ENCODE measurements at places on chromosomes 6 and 20.

- DNase-seq = no peak
These were observed 195.3 kb downstream of the SLC24A3 start for GRCh38 chr20:19407736-19408135.

GRCh38 chr6:41605649-41606048 is 32.6 kb upstream of the MDFI start:
- no peak for DNase-seq

- DNase-seq = no peak
These were observed 44.1 kb upstream of the TSPYL1 start for GRCh38 chr6:116323863-116324262.

DNA sequence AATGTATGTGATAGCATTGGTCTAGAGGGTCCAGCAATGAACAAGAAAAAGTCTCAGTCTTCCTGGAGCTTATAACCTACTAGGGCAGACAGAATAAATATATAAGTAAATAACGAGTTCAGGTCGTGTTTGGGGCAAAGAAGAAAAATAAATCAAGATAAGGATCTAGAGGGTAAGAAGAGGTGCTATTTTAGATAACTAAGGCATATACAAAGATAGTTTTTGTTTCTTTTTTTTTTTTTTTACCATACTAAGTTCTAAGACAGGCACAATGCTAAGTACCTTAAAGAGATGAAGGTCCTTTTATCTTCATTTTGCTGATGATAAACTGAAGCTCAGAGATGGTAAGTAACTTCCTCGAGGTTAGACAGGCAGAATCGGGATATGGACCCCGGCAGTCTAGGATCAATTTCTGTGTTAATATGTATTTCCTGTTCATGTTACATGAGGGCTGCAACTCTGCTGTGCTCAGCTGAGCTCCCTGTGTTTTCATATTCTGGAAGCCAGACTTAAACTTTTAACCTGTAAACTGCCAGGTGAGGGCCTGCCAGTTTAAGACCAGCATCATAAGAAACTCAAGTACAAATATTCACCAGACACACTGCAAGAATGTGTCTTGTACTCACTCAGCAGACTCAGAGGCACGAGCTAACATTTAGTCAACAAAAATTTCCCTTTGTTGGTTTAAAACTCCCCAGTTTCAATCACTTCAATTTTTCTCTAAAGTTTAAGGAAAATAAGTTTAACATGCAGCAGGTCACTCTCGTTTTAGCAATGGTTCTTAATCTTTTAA is 23.3 kb downstream of the SESN1 start:
- no peak for DNase-seq

DNA sequence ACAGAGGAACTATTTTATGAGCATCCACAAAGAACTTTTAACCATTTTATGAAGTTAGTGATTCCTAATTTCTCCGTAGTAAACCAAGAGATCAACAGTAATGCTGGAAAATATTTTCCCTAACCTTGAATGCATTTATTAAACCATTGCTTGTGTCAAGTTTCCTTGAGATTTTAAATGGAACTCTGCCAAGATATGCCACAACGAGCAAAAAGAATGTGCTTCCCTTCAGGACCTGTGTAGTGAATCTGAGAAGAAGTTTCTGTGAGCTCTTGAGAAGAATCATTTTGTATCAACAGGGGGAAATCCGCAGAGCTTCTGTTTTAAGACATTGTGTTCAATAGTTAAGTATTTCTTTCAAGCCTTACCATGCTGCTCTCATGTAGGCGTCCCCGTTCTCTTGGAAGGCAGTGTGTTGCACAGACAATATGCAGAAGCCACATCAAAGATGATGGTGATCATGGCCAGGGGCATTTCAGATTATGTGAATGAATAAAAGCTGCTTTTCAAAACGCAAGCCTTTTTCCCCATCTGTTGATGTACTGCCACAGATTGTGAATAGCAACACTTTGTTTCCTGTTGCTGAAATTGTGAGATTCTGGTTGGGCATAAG is 439.8 kb downstream of the BMP2 start:
- DNase-seq = peak; percentile 15

DNA sequence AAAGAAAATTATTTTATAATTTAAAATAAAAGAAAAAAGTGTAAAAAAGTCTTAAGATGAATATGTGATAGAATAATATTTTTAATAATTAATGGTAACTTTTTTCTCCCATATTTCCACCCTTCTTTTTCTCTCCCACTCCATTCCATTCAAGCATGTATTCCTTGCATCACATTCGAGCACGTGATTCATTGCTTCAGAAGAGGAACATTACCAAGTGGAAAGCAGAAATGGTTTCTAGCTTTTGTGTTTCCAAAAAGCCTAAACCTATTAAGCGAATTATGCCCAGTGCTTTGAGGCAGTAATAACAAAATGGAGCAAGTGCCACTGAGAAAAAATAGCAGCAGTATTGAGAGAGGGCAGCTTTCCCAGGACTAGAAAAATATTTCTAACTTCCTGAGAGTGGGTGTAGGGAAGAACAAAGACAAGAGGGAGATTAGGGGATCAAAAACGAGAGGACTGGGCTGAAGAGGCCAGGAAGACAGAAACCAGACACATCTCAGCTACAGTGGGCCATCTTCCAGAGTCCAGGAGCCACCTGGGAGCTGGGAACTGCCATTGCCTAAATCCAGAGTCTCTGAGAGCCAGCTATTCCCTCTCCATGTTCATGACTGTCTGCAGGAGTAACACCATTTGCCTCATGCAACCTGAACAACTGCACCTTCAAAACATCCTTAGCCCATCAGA is 15.0 kb upstream of the AKIRIN2 start:
- no peak for DNase-seq

- no peak for DNase-seq
These were observed 24.9 kb downstream of the DPPA5 start for GRCh38 chr6:73329201-73329600.

GRCh38 chr6:54910921-54911320 is 64.3 kb downstream of the FAM83B start:
- DNase-seq = no peak

GRCh38 chr20:57409316-57409671 is 18.1 kb downstream of the RBM38 start:
- DNase-seq = no peak

DNA sequence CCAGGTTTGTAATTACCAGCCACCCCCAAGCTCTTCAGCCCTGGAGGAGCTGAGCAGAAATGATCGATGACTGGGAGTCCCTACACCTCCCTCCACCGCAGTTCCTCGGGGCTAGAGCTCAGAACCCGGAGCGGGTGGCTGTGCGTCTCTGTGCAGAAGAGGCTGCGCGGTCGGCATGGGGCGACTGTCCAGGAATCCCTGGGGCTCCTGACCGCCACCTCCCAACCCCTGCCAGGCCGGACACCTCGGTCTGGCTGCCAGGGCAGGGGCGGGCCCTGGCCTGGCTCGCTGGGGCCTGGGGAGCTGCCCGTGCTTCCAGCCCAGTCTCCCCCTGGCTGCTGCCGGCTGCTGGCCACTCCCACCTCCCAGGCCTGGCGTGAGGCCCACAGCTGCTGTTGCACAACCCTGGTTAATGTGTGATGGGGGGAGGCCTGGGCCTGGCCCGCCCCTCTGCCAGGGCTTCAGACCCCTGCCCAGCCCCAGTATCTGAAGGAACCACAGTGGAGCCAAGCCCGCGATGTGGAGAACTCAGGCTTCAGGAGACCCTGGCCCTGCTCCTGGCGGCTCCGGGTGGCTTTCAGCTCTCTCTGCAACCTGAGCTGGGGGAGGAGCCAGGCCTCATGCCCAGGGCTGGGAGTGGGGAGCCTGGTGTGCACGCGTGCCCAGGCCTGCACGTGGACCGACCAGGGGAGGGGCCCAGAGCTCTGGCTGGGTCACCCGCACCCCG is 1.2 kb downstream of the SLC2A4RG start:
- DNase-seq = peak; percentile 84

DNA sequence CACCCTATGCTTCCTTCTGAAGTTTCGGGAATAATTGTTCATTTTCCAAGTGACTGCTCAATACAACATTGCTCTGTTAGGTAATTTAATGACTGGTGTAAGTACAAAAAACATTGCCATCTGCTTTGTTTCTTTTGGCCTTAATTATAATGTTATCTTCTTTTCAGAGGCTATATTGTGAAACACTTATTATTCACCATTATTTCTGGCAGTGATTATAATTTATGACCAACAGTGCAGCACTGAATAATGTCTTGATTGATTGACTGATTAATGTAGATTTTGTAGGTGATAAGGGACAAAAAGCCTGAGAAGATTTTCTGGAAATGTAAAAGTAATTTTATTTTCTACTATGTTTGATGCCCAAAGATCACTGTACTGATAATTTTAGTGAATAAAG is 377.7 kb downstream of the PLCB1 start:
- peak; percentile 64 for DNase-seq

- DNase-seq = no peak
These were observed 95.6 kb downstream of the TOX2 start for GRCh38 chr20:44010162-44010704.

DNA sequence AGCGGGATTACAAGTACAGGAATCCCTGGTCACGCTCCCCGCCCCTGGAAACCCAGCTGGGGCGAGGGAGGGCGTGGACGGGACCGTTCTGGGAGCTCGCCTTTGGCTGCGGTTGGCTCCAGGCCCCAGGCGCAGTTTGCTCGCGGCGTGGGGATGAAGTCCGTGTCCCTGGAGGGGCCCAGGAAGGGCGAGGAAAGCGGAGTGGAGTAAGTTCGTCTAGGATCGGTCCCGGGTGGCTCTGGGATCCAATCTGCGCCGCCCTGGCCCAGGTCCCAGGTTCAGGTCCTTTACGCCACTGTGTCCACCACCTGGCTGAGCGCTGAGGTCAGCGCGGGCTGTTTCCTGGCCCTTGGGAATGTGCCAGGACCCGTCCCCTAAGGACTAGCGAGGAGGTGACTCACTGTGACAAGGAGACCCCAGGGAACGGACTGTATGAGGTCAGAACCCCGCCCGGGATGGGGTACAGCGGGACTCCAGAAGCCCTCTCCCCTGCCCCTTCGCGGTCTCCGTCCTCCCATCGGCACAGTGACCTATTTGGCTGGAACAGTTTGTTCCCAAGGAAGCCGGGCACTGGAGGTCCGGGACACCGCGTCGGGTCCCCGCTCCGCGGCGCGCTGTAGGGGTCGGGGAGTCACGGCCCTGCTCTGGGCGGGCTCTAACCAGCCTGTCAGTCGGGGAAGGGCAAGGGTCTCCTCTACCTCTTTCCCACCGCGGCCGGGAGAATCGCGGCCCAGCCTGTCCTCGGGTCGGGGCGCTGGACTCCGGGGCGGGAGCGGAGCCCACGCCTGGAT is 724 bp downstream of the CDKN1A start:
- peak; percentile 51 for DNase-seq

DNA sequence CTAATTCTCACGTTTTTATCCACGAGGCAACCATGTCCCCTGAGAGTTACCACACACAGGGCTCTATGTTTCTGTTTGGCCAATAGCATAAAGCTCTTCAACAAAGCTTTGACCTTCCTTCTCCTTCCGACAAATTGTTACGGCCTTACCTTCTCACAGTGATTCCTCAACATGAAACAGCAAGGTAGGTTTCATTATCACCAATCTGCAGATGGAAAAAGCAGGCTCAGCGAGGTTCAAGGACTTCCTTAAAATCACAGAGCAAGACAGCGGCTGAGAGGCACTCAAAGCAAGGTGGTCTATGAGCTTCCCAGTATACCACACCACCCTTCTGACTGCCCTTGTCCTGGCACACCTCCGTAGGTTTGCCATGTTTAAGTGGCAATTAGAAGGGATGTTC is 360.0 kb downstream of the CD83 start:
- no peak for DNase-seq

GRCh38 chr20:22977047-22977785 is 57.9 kb upstream of the SSTR4 start:
- no peak for DNase-seq

DNA sequence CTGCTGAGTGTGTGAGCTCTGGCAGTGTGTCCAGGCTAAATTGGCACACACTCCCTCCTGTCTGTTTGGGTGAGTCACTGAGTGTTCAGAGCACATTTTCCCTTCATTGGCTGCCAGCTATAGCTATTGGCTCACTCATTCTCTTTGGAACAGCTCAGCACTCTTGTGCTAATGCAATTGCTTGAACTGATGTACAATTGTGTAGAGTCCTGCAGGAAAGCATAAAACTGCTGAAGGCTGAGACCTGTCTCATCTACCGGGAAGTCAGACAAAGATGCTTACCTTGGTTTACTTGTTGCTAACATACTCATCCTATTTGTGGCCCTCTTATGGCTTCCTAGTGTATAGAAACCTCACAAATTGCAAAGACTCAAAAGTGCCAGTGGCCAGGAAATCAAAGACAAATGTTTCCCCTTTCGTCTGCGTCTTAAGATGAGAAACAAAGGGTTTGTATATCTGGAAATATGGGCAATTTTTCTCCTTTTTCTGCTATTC is 351.0 kb downstream of the BCKDHB start:
- DNase-seq = peak; percentile 97

GRCh38 chr6:130679684-130680083 is 147.5 kb upstream of the SMLR1 start:
- DNase-seq = peak; percentile 42

- DNase-seq = no peak
These were observed 217.9 kb upstream of the FOXA2 start for GRCh38 chr20:22802296-22802695.

DNA sequence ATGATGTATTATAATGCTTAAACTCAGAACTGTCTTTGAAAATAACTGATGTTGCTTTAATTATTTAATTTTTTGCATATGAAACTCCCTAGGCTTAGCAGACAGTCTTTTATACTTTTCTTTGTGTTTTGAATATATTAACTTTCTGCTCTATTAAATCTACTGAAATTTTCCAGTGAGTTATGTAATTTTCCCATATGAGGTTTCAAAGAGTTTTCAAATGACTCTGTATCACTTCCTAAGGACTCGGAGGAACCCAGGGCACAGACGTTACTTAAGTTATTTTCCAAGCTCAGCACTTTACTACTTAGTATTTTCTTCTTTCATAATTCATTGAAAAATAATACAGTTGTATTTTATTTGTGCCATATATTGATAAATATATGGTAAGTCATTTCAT is 122.6 kb downstream of the HS3ST5 start:
- no peak for DNase-seq

- DNase-seq = peak; percentile 79
These were observed 36.4 kb upstream of the UTRN start for GRCh38 chr6:144248476-144249301.

GRCh38 chr6:21003780-21004541 is 469.7 kb downstream of the CDKAL1 start:
- no peak for DNase-seq

- no peak for DNase-seq
These were observed 63.0 kb downstream of the SH3BGRL2 start for GRCh38 chr6:79694156-79694555.

GRCh38 chr6:8110725-8111124 is 8.4 kb upstream of the EEF1E1 start:
- DNase-seq = no peak

- peak; percentile 70 for DNase-seq
These were observed 796 bp downstream of the SENP6 start for GRCh38 chr6:75602246-75603105.

DNA sequence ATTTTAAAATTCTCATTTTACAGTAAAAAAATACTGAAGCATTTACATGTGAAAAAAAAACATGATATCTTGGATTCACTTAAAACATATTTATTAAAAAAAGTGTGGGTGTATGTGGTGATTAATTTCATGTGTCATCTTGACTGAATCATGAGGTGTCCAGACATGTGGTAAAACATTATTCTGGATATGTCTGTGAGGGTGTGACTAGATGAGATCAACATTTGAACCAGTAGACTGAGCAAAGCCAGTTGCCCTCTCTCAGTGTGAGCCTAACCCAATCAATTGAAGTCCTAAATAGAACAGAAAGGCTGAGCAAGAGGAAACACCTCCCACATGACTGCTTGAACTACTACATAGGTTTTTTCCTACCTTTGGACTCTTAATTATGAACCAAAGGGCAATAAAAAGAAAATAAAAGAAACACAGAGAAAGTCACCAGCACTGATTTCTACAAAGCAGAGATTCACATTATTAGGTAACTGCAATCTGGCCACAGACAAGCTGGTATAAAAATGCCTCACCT is 90.5 kb upstream of the VGLL2 start:
- no peak for DNase-seq

Data from cardiac muscle cell (in vitro differentiated cells and primary cell).